ENCODE measurements at places on chromosomes 4 and X.

DNA sequence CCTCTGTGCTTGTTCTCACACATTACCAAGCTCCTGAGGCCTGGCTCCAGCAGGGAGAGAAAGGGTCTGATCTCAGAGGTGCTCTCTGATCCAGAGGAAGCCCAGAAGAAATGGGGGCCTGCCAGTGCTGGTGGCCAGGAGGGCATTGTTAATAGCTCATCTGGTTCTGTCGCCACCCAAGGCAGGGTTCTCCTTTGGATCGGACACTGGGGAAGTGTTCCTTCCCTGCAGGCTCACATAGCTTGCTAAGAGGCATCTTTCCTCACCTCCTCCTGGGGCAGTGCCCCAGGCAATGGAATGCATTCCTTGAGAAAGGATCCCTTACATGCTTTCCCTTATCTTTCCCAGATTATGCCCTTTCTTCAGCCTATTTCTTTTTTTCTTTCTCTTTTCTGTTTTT, 53.8 kb downstream of the RBM47 start:
- H3K27ac ChIP-seq, result no peak overlapping the region
- DNase-seq, result no peak
- peaks cover 9% of the 10 kb centered on the region for H3K4me1 ChIP-seq
- no peak overlapping the region for H3K4me3 ChIP-seq
- H3K36me3 ChIP-seq, result no peaks in the 10 kb centered on the region

- H3K27me3 ChIP-seq, result peaks cover 8% of the 10 kb centered on the region
- no peak overlapping the region for H3K4me3 ChIP-seq
Observed at GRCh38 chr4:88277711-88278225, 6.6 kb downstream of the PPM1K start.

DNA sequence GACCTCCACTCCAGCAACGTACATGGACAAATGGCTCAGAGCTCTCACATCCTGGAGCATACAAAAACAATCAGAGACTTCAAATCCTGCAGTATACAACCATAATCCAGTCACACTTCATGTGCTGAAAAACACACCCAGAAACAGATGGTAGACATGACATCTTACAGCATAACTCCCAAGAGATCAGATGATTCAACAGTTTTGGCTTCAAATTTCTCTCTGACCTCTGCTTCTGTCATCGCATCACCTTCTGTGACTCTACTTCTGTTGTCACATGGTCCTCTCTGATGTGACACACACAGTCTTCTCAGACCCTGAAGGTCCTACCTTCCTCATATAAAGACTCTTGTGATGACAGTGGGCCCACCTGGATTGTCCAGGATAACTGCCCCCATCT, 18.5 kb downstream of the SUV39H1 start:
- H3K4me3 ChIP-seq, result no peak overlapping the region
- no peaks in the 10 kb centered on the region for H3K4me1 ChIP-seq
- DNase-seq, result no peak
- no peaks in the 10 kb centered on the region for H3K27me3 ChIP-seq
- H3K36me3 ChIP-seq, result no peaks in the 10 kb centered on the region
- H3K27ac ChIP-seq, result no peak overlapping the region

DNA sequence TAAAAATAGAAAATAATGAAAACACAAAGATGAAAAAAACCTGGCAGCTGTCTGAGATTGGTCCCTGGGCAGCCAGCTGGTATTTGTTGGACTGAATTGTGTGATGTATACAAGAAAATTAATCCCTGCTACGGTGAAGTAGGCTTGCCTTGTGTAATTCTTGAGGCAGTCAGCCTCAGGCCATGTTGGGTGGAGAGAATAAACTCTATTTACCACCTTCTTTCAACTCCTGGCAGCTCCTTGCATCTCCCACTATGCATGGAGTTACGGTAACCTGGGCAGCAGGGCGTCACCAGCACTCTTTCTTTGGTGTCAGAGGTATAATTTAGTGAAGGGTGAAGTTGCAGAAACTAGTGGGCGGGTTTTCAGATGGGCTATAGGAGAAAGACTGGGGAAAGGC, 3.5 kb downstream of the SPIN2A start:
- no peak overlapping the region for H3K27ac ChIP-seq
- no peaks in the 10 kb centered on the region for H3K4me1 ChIP-seq
- no peaks in the 10 kb centered on the region for H3K36me3 ChIP-seq
- no peaks in the 10 kb centered on the region for H3K27me3 ChIP-seq

- no peak overlapping the region for H3K27ac ChIP-seq
- no peak overlapping the region for H3K4me3 ChIP-seq
- no peaks in the 10 kb centered on the region for H3K27me3 ChIP-seq
- no peaks in the 10 kb centered on the region for H3K4me1 ChIP-seq
- no peak for DNase-seq
Observed at GRCh38 chr4:119010909-119011606, 122.4 kb downstream of the SYNPO2 start.

GRCh38 chr4:7009564-7009963, 33.6 kb upstream of the TADA2B start:
- no peak overlapping the region for H3K27ac ChIP-seq
- H3K36me3 ChIP-seq, result no peaks in the 10 kb centered on the region
- H3K4me1 ChIP-seq, result peaks cover 17% of the 10 kb centered on the region
- DNase-seq, result no peak
- no peaks in the 10 kb centered on the region for H3K27me3 ChIP-seq

DNA sequence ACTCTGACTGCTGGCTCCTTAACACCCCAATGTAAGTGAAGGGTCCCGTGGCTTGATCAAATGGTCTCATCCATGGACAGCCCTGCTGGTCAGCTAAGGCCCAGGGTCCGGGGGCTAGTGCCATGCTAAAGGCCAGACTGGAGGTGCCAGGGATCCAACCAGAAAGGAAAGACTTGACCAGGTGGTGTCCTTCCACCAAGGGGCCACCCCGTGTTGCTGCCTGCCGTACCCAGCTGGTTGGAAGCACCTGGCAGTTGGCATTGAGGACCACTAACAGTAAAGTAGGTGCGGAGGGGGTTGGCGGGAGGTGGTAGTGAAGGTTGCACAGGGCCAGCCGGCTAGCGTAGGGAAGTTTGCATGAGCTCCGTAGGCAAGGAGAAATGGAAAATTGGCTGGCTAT, 1.7 kb upstream of the IL1RAPL2 start:
- peaks cover 48% of the 10 kb centered on the region for H3K27me3 ChIP-seq
- H3K27ac ChIP-seq, result no peak overlapping the region
- no peaks in the 10 kb centered on the region for H3K4me1 ChIP-seq
- H3K4me3 ChIP-seq, result no peak overlapping the region

GRCh38 chr4:168380290-168380689, 61.7 kb upstream of the DDX60 start:
- H3K27me3 ChIP-seq, result no peaks in the 10 kb centered on the region
